NCI-H460 (cell line): ENCODE measurements at places on chromosomes 7 and 10.

DNA sequence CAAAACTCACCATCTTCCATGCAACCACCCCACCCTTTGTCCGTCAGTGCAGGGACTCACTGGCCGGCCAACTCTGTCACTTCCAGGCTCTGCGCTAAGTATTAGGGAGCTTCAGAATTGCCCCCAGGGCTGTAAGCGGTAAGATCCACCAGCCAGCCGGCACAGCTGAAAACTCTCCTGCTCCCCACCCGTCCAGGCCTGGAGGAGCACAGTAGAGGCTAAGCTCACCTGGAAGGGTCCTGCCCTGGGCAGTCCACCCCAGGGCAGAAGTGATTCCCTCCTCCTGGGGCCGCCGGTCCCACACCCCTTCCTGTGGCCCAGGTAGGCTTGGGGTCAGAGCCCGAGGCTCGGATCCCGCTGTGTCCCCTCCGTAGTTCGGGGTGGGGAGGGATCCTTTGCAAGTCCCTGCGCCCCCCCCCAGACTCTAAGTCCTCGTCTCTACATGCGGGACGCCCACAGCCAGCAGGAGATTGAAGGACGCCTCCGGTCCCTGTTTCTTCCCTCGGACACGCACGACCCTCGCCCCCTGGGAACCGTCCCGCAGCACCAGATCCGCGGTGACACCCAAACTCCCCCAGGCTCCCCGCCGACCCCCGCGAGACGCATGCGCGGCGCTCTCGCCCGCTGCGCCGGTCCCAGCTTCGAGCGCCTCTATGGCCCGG is 138.9 kb downstream of the ARHGAP22 start:
- DNase-seq: no peak

DNA sequence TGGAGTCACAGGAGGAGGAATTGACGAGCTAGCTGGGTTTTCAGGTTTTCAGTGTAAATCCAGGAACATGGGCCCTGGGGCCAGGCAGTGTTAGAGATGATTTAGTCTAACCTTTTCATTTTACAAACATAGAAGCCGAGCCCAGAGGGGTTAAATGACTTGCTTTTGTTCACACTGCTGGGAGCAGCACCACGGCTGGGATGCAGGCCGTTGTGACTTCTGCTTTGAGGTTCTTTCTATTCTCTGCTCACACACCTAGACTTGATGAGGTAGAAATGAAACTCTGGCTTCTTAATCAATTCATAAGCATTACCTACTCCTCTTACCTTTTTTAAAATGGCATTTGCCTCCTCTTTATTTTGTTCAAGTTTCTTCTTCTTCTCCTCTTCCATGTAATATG is 36.4 kb downstream of the CREB5 start:
- no peak for DNase-seq

- no peak for DNase-seq
Measured at GRCh38 chr7:65448816-65449504, 75.3 kb downstream of the ZNF92 start.

DNA sequence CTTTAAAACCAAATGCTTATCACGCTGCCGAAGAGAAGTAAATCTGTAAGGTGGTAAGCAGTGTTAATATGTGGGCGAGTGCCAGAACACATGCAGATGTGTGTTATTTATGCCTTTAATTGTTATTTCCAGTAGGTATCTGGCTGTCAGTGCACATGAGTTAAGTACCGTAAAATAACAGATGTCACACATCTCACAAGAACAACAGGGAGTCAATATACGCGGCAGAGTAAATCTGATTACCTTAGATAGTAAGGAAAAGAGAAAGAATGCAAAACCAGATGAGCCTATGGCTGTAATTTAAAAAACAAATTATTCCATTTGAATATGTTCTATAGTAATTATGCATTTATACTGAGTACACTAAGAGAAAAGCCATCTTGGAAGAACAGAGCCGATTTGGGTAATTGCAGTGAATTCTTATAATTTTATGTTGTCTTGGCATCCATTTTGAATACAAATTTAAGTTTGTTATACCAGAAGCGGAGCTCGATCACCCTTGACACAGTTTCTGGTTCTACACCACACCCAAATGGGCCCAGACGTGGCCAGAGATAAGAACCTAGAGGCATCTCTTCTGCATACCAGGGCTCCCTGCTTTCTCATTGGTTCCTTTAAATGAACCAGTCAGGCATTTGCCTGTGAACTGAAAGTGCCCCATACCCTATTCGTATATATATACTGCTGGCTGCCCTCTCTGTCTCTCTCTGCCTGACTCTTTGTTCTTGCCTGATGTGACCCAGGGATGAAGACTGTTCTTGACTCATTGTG is 34.8 kb downstream of the DNAJB9 start:
- DNase-seq: no peak

GRCh38 chr7:38105874-38106483 is 72.1 kb upstream of the STARD3NL start:
- DNase-seq: peak; percentile 38

DNA sequence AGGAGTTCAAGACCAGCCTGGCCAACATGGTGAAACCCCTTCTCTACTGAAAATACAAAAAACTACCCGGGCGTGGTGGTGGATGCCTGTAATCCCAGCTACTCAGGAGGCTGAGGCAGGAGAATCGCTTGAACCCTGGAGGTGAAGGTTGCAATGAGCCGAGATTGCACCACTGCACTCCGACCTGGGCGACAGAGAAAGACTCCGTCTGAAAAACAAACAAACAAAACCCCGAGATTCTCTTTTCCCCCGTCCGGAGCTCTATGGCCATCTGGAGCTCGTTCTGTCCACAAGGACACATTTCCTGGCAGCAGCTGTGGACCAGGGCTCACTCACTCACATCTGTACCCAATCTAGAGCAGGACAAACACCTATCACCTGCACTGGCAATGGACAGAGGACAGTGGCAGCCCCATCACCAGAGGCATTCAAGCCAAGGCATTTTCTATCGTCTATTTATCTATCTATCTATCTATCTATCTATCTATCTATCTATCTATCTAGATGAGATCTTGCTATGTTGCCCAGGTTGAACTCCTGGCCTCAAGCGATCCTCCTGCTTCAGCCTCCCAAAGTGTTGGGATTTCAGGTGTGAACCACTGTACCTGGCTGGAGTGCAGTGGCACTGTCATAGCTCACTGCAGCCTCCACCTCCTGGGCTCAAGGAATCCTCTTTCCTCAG is 167.1 kb upstream of the TNRC18 start:
- DNase-seq: no peak

DNA sequence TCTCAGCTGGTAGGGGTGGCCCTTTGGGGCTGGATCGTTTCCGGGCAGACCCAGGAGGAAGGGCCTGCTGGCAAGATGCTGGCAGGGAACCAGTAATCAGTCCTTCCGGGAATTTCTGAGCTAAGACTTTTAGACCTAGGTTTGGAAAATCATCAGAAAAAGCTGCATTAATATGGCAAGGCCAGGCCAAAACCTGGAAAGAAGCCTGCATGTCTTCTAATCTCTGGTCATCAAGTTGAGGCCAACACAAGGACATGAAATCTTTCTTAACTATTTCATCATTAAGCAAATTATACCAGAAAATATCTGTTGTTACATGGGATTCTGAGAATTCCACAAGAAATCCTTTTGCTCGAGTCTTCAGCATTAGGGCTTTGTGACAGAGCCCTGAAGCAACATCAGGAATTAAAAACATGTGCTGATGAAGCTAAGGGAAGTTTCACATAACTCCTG is 19.9 kb downstream of the CPA1 start:
- DNase-seq: no peak

DNA sequence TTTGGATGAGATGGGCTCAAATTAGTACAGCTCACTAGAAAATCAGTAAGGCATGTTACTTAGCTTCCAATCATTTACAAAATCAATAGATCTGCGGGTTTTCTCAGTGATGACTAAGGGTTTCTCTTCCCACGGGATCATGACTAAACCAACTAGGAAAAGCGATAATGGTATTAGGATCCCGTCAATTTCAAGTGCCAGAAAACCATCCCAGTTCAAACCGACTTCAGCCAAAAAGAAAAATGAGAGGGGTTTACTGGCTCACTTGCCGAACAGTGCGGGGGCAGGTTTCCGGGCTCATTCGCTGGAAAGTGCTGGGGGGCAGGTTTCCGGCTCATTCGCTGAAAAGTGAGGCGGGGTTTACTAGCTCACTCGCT is 62.1 kb upstream of the LYZL2 start:
- no peak for DNase-seq

DNA sequence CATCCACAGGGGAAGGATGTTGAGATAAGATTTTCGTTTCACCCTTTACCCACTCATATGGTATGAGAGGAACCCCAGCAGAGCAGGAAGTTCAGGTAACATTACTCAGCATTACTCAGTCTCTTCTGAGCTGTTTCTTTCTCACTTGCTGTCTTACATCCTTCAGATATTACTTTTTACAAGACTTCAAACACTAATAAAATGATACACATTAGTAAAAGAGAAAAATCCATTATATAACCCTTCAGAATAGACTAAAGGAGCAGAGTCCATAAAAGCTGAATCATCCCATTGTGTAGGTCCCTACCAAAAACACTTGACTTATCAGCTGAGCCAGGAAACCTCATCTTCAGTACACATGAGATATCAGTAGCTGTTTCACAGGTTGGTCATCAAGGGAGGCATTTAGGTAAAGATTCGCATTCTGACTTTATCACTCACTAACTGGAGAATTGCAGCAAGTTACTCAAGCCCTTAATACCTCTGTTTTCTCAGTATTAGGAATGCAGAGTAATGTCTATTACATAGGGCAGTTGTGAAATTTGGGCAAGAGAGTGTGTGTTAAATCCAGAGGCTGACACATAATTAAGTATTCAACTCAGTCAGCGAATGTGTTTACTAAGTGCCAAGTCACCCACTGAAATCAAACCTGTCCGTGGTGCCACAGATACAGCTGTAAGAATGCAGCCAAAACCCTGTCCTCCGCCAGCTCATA is 44.7 kb downstream of the KLF6 start:
- DNase-seq: no peak

DNA sequence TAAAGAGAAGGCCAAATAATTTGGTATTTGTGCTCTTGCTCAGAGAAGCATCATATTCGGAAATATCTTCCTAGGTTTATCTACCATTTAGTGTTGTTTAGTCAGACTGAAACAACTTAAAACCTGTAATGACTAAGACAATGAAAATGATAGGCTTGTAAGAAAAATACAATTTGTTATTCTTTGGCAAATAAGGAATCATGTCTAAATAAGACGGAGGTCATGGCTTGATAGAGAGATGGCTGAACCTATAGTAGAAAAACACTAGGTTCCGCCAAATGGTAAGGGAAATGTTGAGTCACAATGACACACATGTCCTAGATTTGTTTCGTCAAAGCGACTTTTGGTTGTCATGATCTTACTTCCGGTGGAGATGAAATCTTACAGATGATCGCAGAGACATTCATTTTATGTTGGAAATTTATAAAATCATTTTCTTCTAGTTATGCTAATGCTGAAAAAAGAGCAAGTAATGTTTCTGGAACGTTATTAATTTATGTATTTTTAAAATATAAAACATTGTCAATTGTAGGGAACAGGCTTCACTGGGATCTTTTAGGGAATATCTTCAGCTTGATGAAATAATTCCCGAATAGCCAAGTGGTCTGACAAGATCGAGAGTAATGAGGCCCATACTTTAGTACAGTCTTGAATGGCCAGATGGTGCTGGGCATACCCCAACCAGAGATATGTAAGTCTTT is 1.0 kb downstream of the SRGN start:
- peak; percentile 87 for DNase-seq

DNA sequence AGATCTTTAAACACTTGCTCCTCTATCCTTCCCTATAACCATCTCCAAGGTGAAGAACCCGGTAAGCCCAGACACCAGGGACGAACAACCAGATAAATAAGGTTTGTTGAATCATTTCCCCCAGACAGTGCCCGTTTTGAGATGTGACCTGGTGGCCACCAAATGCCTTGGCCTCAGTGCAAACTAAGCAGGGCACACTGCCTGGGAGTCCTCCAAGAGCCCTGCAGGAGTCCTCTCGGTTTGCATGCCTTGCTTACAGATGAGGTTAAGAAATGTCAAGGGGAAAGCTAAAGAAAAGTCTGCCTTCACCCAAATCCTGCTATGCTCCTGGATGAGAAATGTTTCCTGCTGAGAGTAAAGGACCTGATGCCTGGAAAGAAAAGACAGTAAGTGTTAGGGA is 31.6 kb downstream of the SLIT1 start:
- no peak for DNase-seq

DNA sequence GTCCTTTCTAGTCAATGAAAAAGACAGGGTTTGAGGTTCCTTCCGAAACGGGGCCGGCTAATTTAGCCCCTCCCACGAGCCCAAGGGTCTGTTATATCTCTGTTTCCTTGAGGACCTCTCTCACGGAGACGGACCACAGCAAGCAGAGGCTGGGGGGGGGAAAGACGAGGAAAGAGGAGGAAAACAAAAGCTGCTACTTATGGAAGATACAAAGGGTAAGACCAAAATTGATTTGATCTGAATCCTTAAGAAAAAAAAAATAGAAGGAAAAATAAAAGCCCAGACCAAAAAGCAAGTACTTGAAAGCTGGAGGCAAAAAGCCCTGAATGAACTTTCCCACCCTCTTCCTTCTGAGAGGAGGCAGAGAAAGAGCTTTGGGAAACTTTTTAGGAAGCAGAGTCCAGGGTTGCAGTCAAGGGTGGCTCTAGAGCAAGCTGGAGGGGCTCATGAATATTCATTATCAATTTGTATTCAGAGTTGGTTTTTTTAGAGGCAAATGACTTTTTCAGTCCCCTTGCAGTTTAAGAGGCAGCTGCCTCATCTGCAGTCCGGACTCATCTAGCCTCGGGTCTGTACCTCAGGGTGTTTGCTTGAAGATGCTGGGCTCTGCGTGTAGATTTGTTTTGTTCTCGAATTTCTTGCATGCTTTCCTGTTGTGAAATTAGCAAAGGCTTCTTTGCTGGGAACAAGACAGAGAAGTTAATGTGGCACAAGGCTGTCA is at the start of gene ENTPD1:
ENTPD1 (plus strand) TSS at position 123 of the 721 bp plus-strand sequence; CDS start at position 200, 77 bp downstream.
- no peak for DNase-seq

DNA sequence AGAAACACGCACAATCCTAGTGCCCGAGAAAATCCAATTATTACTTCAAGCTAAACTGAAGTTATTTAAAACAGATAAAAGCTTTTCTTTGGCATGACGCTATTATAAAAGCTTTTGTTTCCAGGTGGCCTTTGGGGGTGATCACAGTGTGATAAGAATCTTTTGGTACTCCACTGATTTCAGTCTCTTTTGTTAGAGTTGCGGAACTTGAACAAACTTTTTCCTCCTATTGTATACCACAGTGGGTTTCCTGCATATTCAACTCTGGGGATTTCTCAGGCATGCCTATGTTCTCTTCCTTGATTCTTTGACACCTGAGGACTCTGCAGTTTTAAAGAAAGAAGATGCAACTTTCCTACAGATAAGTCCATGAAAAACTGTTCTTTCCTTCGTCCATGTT is 99.7 kb upstream of the PITRM1 start:
- no peak for DNase-seq

GRCh38 chr7:112188257-112188656 is 17.9 kb downstream of the DOCK4 start:
- no peak for DNase-seq

GRCh38 chr7:149728491-149729375 is 44.7 kb downstream of the ZNF467 start:
- no peak for DNase-seq

- no peak for DNase-seq
Measured at GRCh38 chr7:21383227-21384220, 44.4 kb upstream of the SP4 start.

GRCh38 chr10:128480601-128481000 is 354.4 kb upstream of the MKI67 start:
- no peak for DNase-seq
